Esophagus mucosa (tissue), 1 donor: ENCODE measurements at places on chromosomes 13 and 19.

DNA sequence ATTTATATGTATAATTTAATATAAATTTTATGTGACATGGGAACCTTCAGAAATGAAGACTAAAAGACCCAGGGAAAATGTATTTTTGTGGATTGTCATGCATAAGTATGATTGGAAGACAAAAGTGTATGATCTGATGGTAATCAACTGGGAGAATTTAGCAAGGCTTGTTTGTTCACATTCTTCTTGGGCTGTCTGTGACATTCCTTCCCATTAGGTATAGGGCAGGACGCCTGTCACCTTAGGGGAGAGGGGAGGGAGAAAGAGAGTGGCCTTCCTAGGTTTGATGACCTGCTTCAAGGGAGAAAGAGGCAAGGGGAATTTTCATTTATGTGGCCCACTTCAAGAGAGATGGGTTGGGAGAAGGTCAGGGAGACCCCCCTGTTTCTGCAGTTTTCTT is 22.4 kb downstream of the PIBF1 start:
- no peak for ATAC-seq

DNA sequence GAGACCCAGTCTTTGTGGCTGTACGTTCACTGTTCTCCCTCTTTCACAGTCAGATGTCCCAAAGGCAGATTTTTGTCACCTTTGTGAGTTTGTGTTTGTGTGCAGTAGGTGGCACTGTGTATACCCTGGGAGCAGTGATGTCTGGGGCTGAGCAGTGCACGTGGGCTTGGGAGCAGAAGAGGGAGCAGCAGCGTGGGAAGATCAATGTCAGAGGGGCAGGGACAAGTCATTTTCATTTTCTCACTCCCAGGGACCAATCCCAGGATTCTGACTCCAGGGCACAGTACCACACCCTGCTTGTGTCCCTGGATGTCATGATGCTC is 2.0 kb upstream of the PSG6 start:
- ATAC-seq, result no peak

DNA sequence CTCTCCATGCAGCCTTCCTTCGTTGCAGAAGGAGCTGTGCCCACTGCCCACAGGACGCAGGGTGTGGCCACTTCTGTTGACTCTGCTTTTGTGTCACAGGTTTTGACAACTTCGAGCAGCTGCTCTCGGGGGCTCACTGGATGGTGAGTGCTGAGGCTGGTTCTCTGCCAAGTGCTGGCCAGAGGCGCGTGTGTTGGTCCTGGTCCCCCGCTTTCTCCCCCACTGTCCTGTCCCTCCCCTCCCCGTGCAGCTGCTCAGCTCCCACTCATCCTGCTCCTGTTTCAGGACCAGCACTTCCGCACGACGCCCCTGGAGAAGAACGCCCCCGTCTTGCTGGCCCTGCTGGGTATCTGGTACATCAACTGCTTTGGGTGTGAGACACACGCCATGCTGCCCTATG is 10.6 kb upstream of the PDCD2L start:
- ATAC-seq, result no peak

DNA sequence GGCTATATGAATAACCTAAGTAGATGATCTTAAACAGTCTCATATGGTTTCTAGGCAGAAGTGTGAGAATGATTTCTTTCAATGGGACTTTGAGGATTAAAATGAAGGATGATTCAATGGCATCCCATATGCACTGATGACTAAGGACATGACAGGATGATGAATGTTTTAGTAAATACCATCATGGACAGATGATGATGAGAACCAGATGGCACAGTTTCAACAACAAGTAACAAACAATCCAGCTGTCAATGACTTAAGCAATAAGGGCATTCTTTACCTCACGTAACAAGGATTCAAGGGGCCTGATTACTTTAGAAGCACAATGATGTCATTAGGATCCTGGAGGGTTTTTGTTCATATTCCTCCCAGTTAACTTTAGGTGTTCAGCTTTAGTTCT is 2678.4 kb downstream of the PCDH9 start:
- no peak for ATAC-seq

- peak; percentile 74 for ATAC-seq
Measured at GRCh38 chr19:45069056-45069455, 7.2 kb downstream of the ZNF296 start.

DNA sequence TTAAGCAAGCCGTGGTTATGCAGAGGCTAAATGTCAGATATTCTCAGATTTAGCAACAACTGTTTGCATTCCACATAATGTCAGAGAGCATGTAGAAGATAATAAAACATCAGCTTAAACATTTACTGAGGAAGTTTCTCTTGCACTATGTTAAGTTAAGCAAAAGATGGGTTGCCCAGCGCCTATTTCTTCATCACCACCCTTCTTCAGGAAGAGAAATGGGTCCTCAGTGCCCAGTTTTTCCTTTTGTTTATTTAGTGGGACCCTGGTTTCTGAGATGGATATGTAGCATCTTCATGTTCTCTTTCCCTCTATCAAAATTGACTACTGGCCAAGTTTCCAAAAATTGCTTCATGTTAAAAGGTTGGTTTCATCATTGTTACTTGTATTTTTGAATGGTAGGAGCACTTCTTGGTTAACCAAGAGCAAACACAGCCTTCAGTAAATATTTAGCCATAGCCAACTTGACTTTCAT is 356.8 kb downstream of the RFC3 start:
- ATAC-seq, result no peak

- peak; percentile 88 for ATAC-seq
Measured at GRCh38 chr13:112905990-112906641, 62.9 kb upstream of the MCF2L start.

GRCh38 chr13:64782466-64782865 is 2447.7 kb downstream of the PCDH9 start:
- ATAC-seq, result no peak

- ATAC-seq, result no peak
Measured at GRCh38 chr13:33874871-33875270, 56.9 kb downstream of the RFC3 start.

DNA sequence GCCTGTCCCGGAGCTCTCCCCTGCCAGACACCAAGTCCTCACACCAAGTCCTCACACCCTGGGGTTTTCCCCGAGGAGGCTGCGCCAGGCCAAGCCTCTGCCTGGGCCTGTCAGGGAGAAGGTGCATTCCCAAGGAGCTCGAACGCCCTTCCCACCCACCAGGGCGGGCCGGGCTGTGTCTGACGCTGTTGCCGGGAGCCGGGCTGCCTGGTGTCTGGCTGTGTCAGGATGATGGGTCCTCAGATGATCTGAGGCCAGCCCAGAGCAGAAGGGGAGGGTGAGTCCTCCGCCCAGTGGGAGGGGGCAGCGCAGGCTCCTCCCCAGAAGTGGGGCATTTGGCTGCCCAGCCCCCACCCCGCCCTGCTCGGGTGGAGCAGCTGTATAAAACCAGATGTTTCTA is 2.3 kb upstream of the HAS1 start:
- ATAC-seq, result peak; percentile 97

DNA sequence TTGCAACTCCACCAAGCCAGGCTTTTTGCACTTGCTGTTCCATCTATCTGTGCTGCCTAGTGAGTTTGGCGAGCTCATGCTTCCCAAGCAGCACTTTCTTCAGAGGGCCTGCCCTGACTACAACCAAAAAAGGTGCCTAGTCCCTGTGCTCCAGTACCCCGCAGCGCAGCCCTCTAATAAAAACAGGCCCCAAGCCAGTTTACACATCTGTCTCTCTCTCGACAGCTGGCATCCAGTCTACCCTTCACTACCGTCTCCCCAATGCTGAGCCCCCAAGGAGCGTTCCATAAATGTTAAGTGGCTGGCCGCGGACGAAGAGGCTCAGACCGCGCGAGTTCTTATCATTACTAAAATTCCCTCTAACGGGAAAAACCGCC is 512 bp downstream of the MED4 start:
- ATAC-seq, result peak; percentile 4

DNA sequence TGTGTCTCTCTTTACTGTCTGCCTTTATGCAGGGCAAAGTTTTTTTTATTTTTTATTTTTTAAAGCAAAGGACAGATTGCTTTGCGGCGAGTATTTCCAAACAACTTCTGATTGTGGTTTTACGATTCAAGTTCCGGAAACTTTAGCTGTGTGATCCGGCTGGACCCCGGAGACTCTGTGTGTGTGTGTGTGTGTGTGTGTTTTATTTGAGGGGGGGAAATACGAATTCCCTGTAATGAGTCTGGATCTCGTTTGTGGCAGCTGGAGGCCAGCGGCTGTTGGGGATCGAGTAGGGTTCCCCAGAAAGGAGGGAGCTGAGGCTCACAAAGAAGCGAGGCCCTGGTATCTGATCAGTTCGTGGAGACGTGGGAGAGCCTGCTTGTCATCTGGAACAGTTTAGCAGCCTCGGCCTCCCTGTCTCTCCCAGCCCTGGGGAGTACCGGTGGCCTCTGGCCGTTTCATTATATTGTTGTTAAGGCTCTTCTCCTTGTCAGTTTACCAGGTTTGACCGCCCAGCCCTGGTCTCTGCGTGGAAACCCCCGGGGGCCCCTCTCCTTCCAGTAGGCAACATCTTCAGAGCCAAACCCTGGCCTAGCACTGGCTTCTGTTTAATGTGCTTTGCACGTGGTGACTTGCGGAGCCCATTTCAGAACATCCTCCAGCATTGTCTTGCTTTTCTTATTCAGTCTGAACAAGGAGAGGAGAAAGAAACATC is 1.3 kb downstream of the FARP1 start:
- ATAC-seq, result no peak

DNA sequence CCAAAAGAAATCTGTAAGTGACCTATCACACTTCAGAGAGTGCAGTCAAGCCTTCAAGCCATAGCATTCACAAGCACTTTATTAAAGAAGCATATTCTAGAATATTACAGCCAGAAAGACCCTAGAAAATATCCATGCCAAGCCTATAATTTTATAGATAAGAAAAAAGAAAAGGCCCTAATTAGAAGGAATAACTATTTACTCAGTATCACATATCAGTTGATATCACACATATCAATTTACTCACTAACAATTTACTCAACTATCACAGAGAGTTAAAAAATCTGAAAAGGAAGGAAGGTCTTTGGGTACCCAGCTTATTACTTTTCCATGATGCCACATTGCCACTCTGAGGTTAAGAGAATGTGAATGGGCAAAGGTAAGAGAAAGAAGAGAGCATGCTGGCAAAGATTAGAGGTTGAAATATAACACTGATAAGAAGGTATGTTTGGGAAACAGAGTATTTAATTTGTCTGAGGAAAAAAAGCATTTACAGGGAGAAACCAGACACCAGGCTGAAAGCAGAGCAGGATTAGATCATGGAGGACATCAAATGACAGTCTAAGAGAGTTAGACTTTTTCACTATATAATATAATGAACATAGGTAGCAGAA is 186.2 kb downstream of the VWA8 start:
- ATAC-seq, result no peak

- ATAC-seq, result no peak
Measured at GRCh38 chr13:74027161-74027779, 106.9 kb downstream of the KLF12 start.

GRCh38 chr13:51770681-51771417 is 33.1 kb downstream of the DHRS12 start:
- peak; percentile 34 for ATAC-seq

DNA sequence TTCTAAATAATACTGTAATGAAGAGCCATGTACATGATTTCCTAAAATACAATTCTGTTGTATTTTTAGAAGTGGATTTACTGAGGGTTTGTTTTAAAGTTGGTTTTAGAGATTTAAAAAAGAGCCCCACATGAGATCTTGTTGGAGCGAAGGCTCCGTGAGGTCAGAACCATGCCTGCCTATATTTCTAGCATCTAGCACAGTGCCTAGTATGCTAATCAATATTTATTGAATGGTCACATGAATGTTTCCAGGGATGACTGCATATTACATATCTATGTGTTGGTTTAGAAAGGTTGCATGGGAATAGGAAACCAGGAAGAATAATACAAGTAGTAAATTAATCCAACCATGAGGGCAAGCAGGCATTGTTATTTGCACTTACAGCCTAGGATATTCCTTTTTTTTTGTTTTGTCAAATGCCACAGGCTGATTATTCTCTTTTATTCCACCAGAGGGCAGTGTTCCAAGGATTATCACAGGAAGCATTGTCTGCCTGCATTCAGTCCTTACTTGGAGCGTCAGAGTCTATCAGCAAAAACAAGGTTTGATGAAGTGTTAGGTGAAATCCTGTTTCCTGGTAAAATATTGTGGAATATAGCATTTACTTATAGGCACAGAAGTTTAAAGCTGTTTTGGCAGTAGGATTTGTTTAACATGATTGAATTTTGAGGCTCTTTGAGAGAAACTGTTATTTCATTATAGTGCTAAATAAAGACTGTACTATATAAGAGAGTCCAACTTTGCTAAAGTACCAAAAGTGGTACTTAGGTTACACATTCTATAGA is 46.8 kb downstream of the COG3 start:
- peak; percentile 71 for ATAC-seq

- ATAC-seq, result no peak
Measured at GRCh38 chr13:97341135-97341534, 92.8 kb upstream of the RAP2A start.

GRCh38 chr19:39131255-39131755 is 5.7 kb downstream of the PAK4 start:
- ATAC-seq, result no peak

DNA sequence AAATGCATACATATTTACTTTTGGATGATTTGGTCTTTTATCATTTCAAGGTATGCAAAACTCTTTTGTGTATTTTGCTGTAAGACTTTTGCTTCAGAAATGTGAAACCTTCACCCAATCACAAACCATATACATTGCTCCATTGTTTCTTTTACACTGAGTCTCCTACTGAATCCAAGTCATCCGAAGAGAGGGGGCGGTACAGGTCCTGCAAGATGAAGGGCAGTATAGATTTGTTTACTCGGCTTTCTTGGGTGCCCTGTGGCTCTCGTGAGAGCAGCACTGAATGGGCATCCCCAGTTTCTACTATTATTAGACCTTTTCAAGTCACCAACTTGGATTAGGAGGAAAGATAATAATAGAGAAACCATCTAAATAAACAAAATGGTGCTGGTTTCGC is 280.6 kb downstream of the DCLK1 start:
- ATAC-seq, result no peak

GRCh38 chr19:10143681-10144080 is 24.0 kb upstream of the EIF3G start:
- peak; percentile 55 for ATAC-seq
